ENCODE measurements at places on chromosomes 3 and 15.

DNA sequence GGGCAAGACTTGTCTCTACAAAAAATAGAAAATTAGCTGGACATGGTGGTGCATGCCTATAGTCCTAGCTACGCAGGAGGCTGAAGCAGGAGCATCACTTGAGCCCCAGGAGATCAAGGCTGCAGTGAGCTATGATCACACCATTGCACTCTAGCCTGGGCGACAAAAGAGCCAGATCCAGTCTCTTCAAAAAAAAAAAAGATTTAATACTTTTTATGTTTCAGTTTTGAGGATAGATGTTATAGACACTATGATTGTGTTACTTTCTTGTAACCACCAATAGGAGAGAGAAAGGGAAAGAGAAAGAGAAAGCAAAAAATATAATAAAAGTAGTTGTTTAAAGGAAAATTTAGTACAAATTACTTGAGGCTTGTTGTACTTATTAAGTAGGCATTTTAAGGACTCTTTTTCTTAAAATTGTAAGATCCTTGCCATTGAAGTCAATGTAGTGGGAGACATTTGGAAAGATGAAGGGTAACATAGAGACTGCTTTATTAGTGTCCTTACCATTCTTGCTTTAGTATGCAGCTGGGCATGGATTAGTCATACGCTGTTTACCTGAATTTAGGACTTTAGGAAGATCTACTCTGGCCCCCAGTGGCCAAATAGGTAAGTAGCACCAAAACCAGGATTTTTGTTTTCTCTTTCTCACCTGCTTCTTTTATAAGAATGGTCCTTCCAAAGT lies 35.1 kb upstream of the ZDHHC23 start:
- peak; percentile 7 for DNase-seq

- DNase-seq, result no peak
These were observed 82.0 kb downstream of the TIGIT start for GRCh38 chr3:114375608-114376421.

DNA sequence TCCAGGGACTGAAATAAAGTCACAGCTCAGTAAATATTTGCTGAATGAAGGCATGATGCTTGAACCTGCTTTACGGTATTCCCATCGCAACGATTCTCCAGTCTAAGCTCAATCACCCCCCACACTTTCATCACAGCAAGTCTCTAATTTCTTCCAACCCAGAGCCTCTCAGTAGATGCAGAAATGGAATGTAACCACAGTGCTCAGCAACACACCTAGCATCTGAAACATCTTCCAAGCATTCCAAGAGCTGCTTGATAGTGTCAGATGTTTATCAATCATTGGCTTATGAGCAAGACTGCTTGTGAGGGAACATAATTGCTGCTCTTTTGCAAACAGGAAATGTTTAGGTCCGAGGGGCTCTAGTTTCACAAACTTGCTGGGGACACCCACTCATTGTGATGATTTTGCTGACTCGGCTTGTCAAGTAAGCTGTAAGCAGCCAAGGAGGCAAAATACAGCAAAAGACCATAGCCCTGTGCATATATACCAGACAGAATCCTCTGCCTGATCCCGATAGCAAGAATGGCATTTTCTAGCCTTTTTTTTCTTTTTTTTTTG lies 751.2 kb downstream of the NR2F2 start:
- DNase-seq, result no peak

DNA sequence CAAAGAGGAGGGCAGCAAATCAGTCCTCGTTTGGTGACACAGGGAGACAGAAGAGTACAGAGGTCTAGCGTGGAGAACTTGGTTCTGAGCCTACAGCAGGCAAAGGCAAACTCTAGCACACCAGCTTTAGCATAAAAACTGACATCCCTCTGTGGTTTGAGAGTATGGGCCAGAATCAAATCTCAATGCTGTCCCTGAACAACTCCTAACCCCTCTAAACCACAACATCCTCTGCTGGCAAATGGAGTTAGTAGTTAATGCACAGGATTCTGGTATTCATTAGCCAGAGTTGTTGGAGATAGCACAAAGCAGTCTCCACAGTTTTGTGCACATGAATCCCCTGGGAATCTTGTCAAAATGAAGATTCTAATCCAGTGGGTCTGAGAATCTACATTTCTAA lies 315.8 kb downstream of the NTRK3 start:
- DNase-seq, result no peak

- no peak for DNase-seq
These were observed 264.3 kb upstream of the ARHGEF26 start for GRCh38 chr3:153856932-153857331.

DNA sequence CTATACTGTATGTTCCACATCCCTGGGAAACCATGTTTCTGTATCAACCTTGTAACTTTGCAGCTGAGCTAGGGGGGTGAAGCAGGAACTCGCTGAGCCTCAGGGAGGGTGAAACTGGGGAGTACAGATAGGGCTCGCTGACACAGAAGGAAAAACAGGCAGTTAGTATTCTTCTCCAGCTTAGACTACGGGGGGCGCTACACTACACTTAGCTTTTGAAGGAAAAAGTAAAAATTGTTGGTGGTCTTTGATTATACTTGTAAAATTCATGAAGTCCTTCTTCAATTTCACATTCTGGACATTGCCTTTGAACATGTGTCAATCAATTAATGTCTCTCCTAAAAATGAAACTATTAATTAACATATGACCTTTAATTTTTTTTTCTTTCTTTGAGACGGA lies 73.5 kb upstream of the RGMA start:
- DNase-seq, result no peak

DNA sequence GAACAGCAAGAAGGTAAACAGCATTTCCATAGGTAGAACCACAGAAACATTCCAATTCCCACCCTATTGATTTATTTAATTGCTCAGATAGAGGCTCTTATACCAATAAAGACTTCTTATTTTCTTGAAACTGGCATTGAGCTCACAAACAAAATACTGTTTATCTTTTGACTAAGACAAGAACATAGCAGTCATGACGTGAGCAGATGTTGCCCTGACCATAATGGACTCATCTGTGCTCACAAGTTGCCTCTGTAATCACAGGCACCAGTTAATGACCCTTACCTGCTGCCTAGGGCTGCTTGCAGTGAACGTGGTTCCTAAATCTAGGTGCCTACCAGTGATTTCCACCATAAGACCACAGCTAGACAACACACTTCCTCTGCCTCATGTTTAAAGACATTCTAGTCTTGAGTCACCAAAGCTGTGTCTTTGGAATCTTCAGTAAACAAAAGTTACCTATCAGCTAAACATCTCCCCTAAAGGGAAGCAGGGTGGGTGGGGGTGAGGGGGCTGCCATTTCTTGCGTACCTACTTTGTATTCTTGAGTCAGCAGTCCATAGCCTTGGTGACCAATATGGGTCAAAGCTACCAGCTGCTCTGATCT lies 2.1 kb downstream of the FYCO1 start:
- no peak for DNase-seq

DNA sequence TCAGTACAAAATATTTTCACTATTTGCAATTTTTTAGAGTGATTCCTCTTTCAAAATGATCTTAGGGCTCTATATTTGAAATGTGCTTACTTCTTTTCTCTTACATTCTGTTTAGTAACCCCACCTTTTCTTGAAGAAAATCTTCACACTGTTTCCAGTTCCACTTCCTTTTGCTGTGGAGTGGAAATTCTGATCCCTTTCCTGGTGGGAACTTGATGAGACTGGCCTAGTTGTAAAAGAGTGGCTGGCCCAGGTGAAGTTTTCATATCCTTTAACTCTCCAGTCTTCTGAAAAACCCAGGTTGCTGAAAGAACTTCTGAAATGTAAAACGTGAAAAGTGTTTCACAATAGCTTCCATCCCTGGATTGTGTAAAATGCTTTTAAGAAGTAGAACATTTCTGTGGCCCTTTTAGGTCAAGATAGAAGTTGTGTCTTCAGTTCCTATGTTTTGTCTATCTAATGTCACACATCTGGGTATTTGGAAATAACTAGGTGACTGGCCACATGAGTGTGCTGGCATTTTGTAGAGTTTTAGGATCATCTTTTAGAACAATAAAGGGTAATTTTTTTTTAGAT lies 84.8 kb upstream of the LRIG1 start:
- DNase-seq, result no peak

All from NCI-H510A (cell line).